Renal pelvis (tissue), 12 donors: ENCODE measurements at places on chromosomes 16 and 17.

DNA sequence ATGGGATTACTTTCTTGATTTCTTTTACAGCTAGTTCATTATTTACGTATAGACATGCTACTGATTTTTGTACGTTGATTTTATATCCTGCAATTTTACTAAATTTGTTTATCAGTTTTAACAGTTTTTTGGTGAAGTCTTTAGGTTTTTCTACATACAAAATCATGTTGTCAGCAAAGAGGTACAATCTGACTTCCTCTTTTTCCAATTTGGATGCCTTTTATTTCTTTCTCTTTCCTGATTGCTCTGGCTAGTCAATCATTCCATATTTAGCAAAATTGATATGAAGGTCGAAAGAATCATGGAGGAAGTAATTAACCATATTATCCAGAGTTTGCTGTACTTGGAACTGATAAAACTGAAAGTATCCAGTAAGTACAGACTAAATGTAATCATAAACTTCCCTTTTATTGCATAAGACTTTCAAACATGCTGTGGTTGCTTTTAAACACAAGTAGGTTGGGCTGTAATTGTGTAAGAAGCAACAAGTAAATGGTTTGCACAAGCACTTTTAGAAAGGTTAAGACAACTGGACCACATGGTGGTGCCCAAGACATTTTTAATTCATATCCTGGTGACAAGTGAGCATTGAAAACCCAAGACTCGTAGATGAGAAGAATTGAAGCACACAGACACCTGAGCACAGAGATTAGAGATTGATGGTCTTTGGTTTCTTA, 8.4 kb downstream of the GDE1 start:
- DNase-seq = no peak

DNA sequence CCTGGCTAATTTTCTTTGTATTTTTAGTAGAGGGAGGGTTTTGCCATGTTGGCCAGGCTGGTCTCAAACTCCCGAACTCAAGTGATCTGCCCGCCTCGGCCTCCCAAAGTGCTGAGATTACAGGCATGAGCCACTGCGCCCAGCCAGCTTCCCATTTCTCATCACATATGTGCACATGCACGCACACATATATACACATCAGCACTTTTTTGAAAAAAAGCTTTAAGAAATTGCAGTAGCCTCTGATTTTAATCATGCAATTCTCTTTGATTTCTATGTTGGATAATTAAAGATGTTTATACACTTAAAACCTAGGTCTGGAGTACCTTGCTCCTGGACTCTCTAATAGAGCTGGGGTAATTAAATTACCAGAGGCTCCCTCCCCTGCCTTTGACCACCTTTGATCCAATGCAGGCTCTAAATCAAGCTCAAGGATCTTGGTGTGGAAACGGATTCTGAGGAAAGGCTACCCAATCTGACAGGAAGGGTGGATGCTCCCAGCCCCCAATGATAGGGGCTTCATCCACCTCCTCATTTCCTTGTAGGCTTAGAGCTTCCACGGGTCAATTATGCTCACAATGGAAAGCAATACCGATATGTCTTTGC, 29.7 kb upstream of the GAN start:
- DNase-seq = no peak

DNA sequence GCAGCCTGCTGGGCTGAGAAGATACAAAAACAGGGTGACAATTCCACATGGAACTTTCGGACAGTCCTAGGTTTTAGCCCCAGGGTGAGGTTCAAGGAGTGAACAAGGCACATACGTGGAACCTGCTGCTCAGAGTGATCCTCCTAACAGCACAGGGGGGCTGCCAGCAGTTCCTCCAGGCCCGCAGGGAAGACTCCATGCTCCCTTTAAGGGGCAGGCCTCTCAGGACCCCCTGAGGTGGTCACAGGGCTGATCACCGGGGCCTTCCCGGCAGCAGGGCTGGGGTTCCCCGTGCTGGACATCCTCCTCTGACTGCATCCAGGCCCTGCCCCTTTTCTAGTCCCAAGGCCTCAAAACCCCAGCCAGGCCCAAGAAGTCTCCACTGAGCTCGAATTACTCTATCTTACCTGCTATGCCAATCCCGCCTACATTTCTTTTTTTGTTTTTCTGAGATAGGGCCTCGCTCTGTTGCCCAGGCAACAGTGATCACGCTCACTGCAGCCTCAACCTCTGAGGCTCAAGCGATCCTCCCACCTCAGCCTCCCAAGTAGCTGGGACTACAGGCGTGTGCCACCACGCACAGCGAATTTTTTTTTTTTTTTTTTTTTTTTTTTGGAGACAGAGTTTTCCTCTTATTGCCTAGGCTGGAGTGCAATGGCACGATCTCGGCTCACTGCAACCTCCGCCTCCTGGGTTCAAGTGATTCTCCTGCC, 10.4 kb downstream of the CANT1 start:
- no peak for DNase-seq

- DNase-seq = no peak
These were observed 922.8 kb upstream of the EEF2KMT start for GRCh38 chr16:6020162-6020985.

GRCh38 chr17:81241203-81241602, 2.1 kb downstream of the NDUFAF8 start:
- no peak for DNase-seq

DNA sequence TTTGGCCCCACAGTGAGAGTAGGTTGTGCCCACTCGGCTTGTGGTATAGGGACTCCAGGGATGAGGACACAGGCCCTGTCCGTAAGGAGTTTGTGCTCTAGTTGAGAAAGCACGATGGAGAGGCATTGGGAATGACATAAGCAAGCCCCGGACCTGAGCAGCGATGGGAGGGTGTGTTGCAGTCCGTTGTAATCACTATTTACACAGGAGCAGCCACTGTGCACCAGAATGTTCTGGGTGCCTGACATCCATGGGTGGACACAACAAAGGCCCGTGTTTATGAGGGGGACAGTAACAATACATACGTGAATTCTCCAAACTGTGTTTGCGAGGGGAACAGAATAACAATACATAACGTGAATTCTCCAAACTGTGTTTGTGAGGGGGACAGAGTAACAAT, 86.8 kb downstream of the NPIPB11 start:
- no peak for DNase-seq

- no peak for DNase-seq
These were observed 442.3 kb upstream of the MON1B start for GRCh38 chr16:76748461-76749348.

- no peak for DNase-seq
These were observed 1.5 kb downstream of the NTN1 start for GRCh38 chr17:9022573-9023391.

DNA sequence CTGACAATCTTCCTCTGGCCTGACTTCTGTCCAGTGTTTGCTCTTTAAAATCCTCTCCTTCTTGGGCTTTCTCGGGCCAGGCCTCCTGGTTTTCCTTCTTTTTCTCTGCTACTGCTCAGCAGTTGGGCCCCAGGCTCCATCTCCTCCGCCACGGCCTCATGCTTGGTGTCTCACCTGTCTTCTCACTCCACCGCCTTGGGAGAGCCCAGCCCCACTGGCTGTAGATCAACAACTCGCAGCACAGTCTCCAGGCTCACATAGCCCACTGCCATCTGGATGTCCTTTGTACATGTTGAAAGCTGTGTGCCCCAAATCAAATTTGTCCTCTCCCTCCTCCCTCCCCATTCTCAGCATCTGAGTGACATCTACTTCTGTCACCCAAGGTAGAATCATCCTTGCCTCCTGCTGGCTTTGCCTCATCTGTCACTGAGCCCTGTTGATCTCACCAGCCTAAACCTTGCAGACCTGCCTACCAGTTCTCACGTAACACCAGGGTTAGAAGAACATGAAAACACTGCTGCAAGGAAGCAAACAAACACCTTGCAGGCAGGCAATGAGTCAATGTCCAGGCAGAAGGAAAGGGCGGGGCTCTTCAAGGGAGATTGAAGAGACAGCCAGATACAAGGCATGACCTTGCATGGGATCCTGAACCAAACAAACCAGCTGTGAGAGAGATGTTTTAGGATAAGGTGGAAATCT, 103.2 kb upstream of the SMURF2 start:
- DNase-seq = no peak

- DNase-seq = no peak
These were observed 1401.0 kb downstream of the CDH11 start for GRCh38 chr16:63720848-63721247.

DNA sequence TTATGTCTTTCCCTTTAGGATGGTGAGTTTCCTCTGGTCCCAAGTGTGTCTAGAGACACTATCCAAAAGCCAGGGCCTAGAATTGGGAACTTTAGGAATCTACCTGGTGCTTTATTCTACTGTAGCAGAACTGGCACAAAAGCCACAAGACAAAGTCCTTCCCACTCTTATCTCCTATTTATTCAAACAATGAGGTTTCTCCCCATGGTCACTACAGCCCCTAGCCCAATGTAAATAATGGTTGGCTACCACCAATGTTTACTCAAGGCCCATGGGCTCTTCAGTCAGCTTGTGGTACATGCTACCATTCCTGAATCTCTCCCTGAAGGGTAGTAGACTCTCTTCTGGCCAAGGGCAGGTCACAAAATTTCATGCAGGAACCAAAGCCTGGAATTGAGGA, 789.4 kb upstream of the KIF2B start:
- DNase-seq = no peak

GRCh38 chr16:52912565-52913173, 140.0 kb downstream of the CHD9NB start:
- DNase-seq = peak; percentile 61

- DNase-seq = no peak
These were observed 34.0 kb downstream of the RAB11FIP4 start for GRCh38 chr17:31425282-31426040.

DNA sequence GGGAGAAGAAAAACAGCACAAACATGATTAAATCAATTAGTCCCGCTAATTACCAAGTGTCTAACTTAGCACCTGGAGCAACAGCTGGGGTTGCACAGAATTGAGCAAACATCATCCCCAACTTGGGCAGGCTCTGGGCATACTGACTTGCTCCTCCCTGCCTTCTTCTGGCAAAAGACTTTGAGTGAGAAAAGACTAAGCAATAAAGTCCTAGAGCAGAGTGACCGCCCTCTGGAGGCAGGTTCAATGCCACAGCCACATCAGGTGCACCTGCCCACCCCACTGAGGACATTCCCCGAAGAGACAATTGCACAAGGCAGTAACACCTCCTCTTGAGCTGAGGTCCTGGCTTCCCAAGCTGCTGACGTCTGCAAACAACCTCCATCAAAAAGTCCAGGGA, 358.3 kb downstream of the SOX9 start:
- DNase-seq = no peak

- no peak for DNase-seq
These were observed 2.0 kb upstream of the PSMB3 start for GRCh38 chr17:38750312-38751121.

DNA sequence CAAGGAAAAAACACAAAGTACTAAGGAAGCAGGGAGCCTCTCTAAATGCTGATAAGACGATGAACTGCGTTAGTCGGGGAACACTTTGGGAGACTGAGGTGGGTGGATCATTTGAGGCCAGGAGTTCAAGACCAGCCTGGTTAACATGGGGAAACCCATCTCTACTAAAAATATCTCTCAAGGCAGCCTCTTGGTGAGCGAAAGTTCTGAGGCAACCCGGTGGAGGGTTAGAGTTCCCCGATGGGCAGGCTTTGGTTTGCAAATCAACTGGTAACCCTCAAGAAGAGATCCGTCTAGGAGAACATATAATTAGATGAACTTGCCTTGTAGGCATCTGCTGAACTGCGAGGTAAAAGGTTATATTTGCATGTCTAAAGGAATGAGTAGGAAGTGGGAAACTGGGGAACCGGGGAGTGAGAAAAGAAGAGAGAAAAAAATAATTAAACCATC, 44.6 kb downstream of the WSB1 start:
- DNase-seq = no peak

DNA sequence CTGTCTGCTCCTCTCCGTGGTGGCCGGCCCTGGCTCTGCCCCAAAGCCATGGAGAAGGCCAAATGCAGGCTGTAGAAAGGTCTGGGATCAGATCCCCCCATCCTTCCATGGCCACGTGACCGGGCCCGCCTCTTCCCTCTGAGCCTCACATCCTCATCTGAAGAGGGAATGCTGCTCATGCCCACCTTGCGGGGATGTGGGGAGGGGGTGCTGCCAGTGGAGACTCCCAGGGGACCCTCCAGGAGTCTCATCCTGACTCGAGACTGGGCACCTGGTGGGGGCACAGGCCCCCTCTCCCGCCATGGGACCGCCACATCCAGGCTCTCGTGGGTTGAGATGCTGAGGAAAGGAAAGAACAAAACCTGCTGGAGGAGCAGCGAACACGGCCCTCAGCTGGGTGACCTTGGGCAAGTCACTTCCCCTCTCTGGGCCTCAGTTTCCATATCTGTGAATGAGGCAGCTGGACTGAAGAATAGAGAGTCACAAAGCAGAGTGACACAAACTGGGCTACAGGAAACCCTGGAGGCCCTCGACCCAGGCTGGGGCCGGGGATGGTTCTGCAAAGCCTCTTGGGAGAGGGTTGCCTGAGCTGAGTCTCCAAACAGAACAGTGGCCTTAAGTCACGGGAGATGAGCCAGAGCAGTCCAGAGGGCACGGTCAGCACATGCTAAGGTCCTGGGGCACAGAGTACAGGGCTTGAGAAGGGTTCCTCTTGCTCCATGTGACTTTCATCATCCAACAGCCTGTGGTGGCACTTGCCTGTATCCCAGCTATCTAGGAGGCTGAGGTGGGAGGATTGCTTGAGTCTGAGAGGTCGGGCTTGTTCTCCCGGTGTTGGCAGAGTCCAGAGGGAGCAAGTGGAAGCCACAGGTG, 30.1 kb downstream of the SOCS1 start:
- no peak for DNase-seq

DNA sequence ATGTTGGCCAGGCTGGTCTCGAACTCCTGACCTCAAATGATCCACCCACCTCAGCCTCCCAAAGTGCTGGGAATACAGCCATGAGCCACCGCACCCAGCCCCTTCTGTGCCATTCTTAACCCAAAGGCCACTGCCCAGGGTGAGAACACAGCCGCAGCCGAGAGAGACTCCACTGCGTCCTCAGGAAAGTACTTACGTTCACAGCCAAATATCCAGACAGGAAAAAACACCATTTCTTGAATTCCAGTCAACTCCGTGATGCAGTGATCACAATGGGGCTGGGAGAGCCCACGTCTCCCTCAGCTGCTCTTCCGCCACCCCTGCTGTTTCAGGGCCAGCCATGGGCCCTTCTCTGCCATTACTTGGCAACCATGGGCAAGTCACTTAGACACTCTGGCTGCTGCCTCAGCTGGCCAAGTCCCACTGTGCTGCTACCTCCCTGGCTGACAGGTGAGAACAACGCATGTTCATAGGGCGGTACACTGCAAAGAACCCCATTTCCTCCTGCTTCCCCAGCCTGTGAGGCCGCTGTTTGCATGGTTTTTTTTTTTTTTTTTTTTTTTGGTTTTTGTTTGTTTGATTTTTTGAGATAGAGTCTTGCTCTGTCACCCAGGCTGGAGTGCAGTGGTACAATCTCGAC, 4.3 kb downstream of the CDIP1 start:
- DNase-seq = no peak

GRCh38 chr17:42683407-42684034, 1.2 kb downstream of the CNTNAP1 start:
- DNase-seq = no peak
